Activated CD4-positive, alpha-beta memory T cell treated with anti-CD3 and anti-CD28 coated beads for 36 hours (primary cell): ENCODE measurements at places on chromosomes 4 and X. TPM values are rescaled to one million over a fixed set of nuclear protein-coding genes. Genes with fewer than 3 reads are reported as not detected.

Gene SLC9B1
- total RNA-seq: 2.4 TPM

Gene ADH1A
- total RNA-seq: not detected

- no peaks in the 10 kb centered on the region for H3K36me3 ChIP-seq
- DNase-seq: no peak
- H3K27ac ChIP-seq: no peak overlapping the region
- H3K27me3 ChIP-seq: no peaks in the 10 kb centered on the region
- H3K4me1 ChIP-seq: no peaks in the 10 kb centered on the region
Observed at GRCh38 chrX:43615660-43616059, 40.4 kb upstream of the MAOA start.

DNA sequence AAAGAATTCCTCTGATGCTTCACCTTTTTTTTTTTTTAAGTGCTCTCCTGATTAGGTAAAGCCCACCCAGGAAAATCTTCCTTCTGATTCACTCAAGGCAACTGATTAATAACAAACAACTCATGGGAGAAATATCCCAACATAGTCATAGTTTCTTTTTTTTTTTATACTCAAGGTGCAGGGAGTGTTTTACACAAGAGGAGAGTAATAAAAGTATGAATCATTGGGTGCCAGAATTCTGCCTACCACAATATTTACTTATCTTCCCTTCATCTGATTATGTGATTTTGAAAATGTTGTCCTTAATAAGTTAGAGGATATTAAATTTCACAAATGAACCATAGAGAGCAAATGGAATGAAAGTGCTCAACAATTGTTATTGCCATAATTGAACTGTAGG, 329.9 kb downstream of the TECRL start:
- H3K27me3 ChIP-seq: no peaks in the 10 kb centered on the region
- no peak overlapping the region for H3K27ac ChIP-seq
- H3K4me3 ChIP-seq: no peak overlapping the region
- DNase-seq: no peak

Gene DUSP21
- not detected for total RNA-seq

DNA sequence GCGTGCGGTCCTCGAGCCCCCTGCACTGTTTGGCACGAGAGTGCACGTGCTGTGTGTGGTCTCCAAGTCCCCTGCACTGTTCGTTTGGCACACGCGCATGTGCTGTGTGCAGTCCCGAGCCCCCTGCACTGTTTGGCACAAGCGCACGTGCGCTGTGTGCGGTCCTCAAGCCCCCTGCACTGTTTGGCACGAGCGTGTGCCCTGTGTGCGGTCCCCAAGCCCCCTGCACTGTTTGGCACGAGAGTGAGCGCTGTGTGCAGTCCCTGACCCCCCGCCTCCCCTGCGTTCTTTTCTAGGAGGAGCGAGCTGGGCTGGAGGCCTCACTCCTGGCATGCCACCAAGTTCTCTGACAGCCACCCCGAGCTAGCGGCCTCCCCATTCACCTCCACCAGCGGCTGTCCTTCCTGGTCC, 76.5 kb upstream of the CLDN34 start:
- no peaks in the 10 kb centered on the region for H3K36me3 ChIP-seq
- H3K4me1 ChIP-seq: no peaks in the 10 kb centered on the region
- no peak overlapping the region for H3K27ac ChIP-seq
- H3K27me3 ChIP-seq: peaks cover 3% of the 10 kb centered on the region

DNA sequence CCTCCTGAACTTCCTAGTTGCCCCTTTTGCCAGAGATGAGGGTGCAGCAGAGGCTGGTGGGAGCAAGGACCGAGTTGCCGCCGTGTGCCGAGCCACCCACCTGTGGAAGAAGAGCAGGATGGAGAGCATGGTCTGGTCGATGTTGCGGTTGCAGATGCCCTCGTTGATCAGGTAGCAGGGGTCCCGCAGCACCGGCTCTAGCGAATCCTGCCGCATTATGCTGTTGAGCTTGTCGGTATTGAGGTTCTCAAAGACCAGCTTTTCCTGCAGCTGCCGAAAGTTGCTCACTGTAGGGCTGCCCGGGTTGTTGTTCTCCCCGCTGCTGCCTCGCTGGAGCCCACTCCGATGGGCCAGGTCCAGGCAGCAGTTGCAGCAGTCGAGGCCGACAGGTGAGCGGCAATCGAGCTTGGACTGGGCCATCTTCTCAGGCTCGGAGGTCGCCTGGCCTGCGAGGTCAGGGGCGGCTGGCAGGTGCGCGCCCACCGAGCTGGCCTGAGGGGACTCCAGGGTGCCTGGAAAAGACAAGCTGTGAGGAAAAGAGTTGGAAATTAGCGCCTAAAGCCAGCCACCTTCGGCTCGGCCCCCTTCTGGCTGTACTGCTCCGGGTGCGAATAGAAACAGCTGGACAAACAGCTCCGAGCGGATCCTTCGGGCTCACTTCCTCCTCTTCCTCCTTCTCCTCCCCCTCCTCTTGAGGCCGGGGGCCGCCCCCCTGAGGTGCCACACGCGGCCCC, 420 bp downstream of the TSC22D3 start:
- no peak overlapping the region for H3K27ac ChIP-seq
- H3K36me3 ChIP-seq: no peaks in the 10 kb centered on the region
- H3K27me3 ChIP-seq: no peaks in the 10 kb centered on the region
- H3K4me1 ChIP-seq: peaks cover 7% of the 10 kb centered on the region

DNA sequence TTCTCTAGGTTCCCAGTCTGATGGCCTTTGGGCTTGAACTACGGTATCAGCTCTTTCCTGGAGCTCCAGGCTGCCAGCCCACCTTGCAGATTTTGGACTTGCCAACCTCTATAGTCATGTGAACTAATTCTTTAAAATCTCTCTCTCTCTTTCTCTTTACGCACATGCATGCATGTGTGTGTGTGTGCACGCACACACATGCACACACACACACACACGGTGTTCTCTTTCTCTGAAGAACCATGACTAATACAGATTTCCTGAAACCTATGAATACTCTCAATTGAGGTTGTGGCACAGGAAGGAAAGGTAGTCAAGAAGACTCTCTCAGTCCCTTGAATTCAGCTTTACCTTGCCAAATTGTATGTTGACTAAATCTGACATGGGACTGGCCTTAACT, 6.2 kb upstream of the ZCCHC13 start:
- no peaks in the 10 kb centered on the region for H3K36me3 ChIP-seq
- DNase-seq: peak; percentile 31
- H3K4me1 ChIP-seq: peaks cover 9% of the 10 kb centered on the region
- H3K27me3 ChIP-seq: no peaks in the 10 kb centered on the region
- no peak overlapping the region for H3K4me3 ChIP-seq
- peak overlapping the region; percentile 38 for H3K27ac ChIP-seq

Gene FGF16
- total RNA-seq: not detected

- H3K4me3 ChIP-seq: no peak overlapping the region
- H3K27ac ChIP-seq: no peak overlapping the region
- no peaks in the 10 kb centered on the region for H3K27me3 ChIP-seq
- no peak for DNase-seq
Observed at GRCh38 chrX:101028562-101028961, 23.3 kb downstream of the TRMT2B start.

Gene PABPC1L2A
- not detected for total RNA-seq

DNA sequence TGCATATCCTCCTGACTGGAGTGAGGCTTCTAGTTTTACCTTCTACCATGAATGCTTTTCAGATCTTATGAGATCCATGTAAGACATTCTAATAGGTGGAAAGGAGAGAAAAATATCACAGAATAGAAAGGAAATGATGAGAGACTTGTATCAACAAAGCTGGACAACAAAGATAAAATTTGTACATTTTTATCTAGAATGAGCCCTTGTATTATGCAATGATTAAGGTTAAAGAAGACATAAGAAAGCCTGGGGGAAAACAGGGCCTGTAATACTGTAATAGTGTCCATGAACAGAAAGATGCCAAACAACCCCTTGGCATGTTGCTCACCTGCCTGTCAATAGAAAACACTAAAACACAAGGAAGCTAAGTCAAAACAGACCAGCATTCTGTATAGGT, 44.2 kb upstream of the SCRG1 start:
- H3K27ac ChIP-seq: no peak overlapping the region
- no peak for DNase-seq
- peaks cover 10% of the 10 kb centered on the region for H3K4me1 ChIP-seq
- no peaks in the 10 kb centered on the region for H3K27me3 ChIP-seq
- no peak overlapping the region for H3K4me3 ChIP-seq

DNA sequence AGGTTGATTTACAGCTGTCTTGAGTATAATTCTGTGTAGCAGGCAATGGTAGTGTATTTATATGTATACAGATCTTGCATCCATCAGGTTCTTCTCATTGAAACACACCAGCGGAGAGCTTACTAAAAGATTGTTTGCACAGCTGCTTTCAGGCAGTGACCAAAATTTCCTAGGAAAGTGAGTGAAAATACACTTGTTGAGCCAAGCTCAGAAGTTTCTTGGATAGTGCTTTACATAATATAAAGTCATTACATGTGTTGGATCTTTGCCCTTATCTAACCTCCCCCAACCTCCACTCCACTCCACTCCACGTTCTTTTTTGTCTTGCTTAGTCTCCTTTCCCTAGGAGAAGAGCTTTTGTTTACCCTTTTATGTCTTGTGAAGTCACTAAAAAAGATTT, 34.1 kb downstream of the CNKSR2 start:
- no peak for DNase-seq
- H3K4me1 ChIP-seq: peaks cover 3% of the 10 kb centered on the region
- H3K27ac ChIP-seq: no peak overlapping the region
- no peak overlapping the region for H3K4me3 ChIP-seq

Gene GALNT7
- total RNA-seq: 14.4 TPM

DNA sequence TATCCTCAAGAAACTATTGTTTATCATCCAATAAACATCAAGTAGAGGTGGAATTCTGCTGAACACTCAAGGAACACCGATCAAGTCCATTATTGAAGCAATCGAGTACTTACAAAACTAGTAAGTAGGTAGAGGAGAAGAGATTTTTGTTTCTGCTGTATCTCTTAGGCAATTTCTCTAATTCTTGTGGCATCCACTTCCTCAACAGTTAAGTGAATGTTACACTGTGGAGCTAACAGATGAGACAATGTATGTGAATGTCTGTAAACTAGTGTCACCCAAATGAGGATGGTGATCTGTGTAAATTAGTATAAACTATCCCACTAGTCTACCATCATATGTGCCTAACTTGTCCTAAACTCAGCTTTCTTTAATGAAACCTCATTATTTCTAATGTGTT, 261.6 kb downstream of the ARHGAP24 start:
- no peaks in the 10 kb centered on the region for H3K36me3 ChIP-seq
- no peak for DNase-seq
- no peaks in the 10 kb centered on the region for H3K27me3 ChIP-seq
- H3K27ac ChIP-seq: no peak overlapping the region
- no peak overlapping the region for H3K4me3 ChIP-seq
- H3K4me1 ChIP-seq: no peaks in the 10 kb centered on the region

DNA sequence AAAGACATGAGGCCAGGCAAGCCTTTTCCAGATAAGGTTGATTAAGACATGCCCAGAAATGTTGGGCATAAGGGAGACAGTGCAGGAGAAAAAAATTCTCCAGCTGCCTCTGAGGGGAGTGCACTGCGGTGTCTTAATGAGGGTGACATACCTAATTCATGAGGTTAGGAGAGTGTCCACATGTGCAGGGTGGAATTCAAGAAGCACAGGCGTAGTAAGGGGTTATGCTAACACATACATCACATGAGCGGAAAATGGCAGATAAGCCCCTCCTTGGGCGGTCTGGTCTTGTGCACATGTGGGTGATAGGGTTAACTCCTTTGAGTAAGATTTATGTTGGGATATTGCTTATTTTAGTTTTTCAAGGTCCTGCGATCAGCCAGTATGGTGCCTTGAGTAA, 122.4 kb downstream of the PHKA2 start:
- peaks cover 1% of the 10 kb centered on the region for H3K4me1 ChIP-seq
- H3K36me3 ChIP-seq: no peaks in the 10 kb centered on the region
- no peaks in the 10 kb centered on the region for H3K27me3 ChIP-seq
- H3K27ac ChIP-seq: no peak overlapping the region

DNA sequence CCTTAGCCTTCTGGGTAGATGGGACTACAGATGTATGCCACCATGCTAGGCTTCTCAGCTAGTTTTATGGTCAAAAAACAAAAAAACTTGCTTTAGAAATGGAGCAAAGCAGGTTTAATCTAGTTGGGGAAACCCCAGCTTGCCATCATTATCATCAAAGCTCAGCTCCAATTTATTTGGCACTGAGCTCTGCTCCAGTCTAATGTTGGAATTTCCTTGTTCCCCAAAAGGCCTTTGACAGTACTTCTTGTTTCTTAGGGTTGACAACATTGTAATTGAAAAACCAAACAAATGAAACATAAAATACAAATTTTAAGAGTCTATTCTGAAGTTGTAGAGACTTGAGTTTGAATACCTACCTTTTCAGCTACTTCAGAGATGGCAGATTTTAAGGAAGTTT, 48.0 kb downstream of the MRPL1 start:
- H3K27me3 ChIP-seq: no peaks in the 10 kb centered on the region
- peaks cover 52% of the 10 kb centered on the region for H3K36me3 ChIP-seq
- no peak overlapping the region for H3K27ac ChIP-seq
- H3K4me1 ChIP-seq: no peaks in the 10 kb centered on the region
- DNase-seq: no peak
